ENCODE measurements at places on chromosomes 5 and 9.
A peak's percentile ranks its signal among the peaks of the same experiment; 100 is the strongest.

- DNase-seq: no peak
Measured at GRCh38 chr9:33170464-33171415, 3.6 kb upstream of the B4GALT1 start.

DNA sequence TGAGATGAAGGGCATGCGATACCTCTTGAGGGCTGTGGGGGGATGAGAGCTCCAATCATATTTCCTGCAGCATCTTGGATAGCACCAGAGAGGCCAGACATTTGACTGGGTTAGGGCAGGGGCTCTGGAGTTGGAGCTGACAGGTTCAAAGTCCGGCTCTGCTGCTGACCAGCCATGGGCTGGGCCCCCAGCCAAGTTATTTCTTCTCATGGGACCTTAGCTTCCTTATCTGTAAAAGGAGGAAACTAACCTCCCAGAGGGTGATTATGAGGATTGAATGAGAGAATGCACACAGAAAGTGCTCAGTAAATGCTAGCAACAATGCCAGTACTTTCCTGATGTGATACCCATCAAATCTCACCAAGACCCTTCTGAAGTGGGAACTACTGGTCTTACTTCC is 65.2 kb upstream of the SLC25A51 start:
- no peak for DNase-seq

- no peak for DNase-seq
Measured at GRCh38 chr5:53180991-53181390, 71.4 kb upstream of the MOCS2 start.

DNA sequence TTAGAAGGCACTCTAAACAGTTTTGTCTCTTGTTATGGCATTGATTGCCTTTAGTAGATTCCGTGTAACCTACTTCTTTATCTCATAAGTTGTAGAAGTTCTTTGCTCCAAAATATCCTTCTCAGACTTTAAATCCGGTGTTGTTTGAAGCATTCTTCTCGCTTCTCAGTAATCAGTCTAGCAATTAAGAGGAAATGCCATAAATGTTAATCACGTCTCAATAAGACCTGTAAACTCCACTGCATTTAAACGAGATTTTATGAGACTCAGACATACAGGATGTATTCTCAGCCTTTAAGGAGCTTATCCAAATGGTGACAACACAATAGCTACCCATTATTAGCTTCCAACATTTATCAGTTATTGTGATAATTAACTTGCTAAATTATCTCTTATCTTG is 7.7 kb upstream of the C5 start:
- no peak for DNase-seq

- DNase-seq: no peak
Measured at GRCh38 chr9:86637515-86637914, 283.3 kb upstream of the TUT7 start.

DNA sequence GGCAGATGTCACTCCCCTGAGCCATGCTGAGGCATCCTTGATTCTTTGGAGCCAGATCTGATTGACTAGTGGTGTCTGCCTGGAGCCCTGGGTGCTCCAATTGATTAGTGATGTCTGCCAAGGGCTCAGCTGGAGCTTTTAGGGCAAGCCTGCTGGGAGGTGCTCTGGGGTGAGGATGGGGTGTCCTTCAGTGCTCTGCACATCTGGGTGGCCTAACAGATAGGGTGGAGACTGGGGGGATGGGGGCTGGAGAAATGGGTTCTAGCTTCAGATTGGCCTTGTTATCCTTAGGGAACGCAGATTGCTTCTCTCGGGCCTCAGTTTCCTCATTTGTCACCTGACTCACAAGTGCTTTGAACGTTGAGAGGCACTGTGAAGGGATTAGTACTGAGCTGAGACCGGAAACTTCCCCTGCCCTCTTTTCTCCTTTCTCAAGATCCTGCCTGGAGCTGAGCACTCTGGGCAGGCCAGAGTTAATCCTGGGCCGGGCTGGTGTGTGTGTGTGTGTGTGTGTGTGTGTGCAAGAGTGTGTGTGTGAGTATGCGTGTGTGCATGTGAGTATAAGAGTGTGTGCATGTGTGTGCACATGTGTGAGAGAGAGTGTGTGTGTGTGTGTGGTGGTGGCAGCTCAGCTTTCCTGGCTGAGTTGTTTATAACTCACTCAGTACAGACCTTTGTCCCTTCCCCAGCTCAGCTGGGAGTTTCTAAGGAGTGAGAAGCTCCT is 5.6 kb upstream of the IER5L start:
- DNase-seq: no peak

GRCh38 chr9:114223564-114224246 is 68.4 kb downstream of the COL27A1 start:
- DNase-seq: no peak

- no peak for DNase-seq
Measured at GRCh38 chr5:32673272-32673671, 37.8 kb upstream of the NPR3 start.

GRCh38 chr5:144024545-144024944 is 145.9 kb downstream of the YIPF5 start:
- DNase-seq: no peak

- no peak for DNase-seq
Measured at GRCh38 chr5:121693864-121694263, 157.8 kb upstream of the FTMT start.

DNA sequence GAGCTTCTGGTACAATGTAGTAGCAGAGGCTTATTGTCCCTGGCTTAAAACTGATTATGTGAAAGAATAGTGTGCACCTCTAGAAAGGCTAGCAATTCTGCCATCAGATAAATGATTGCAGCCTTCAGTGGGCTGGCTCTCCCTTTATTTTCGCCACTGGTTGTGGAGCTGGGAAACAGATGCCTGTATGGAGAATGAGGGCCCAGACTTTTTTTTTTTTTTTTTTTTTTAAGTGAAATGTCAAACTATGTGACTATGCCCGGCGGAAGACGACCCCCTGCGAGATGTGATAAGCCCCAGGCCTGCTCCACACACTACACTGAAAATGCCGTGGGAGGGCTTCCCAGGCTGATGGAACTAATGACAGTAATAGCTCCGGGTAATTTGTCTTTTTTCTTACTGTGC is 28.7 kb downstream of the ISL1 start:
- DNase-seq: no peak

DNA sequence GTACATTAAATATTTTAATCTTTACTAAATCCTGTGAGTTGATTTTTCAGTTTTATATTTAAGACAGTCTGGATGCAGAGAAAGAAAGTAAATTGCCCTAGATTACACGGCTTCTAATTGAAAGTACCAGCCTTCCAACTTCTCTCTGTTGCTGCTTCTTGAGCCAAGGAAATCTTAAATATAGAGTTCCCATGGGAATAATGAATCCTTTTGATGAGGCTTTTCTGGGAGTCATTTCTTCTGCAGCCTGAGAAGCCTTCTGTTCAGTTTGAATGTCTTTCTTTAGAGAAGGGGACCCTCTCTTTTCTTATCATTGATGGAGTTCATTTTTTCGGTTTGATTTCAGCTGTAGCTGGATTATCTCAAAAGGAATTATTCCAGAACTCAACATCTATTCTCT is 317.3 kb upstream of the PTPRD start:
- DNase-seq: no peak

GRCh38 chr9:135468854-135469521 is 10.6 kb upstream of the PPP1R26 start:
- DNase-seq: no peak

DNA sequence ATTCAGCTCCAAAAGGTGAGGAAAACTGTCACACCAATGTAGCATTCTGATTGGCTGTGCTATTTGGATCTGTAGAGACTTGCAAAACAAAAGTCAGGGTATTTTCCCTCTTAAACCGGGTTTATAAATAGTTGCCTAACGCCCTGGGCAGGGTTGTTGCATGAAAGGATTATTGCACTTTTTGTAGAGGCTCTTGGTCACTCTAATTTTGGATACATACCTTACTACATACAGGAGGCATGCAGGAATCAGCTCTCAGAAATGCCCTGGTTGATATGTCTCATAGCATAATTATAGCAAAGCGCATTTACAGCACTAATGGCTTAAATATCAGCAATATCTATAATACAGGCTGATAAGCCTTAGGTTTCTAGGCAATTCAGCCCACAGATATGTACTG is 200.0 kb upstream of the GDNF start:
- no peak for DNase-seq

DNA sequence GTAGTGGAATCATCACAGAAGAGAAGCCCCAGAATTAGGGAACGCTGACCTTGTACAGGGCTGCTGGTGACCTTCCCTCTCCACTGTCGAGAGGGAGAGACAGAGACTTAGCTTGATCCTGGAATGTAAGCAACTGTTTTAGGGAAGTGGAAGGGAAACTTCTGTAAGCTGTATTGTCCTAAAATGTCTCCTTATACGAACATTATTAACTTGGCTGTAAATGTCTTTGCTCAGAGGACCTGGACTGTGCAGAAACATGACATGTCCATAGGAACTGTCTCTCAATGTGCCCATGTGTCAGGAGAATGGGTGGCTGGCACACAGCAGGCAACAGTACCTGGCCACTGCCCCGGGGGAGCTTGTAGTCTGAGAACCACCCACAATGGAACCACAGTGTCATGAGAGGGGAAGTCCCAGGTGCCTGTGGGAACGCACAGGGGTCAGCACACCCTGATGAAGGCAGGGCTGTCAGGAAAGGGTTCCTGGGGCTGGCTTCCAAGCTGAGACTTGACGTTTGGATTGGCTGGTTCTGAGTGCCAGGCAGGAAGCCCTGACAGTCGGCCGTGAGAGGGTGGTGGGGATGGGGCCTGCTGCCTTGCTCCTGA is 34.0 kb downstream of the DAP start:
- peak; percentile 68 for DNase-seq

- no peak for DNase-seq
Measured at GRCh38 chr5:109483395-109483971, 73.7 kb upstream of the PJA2 start.

DNA sequence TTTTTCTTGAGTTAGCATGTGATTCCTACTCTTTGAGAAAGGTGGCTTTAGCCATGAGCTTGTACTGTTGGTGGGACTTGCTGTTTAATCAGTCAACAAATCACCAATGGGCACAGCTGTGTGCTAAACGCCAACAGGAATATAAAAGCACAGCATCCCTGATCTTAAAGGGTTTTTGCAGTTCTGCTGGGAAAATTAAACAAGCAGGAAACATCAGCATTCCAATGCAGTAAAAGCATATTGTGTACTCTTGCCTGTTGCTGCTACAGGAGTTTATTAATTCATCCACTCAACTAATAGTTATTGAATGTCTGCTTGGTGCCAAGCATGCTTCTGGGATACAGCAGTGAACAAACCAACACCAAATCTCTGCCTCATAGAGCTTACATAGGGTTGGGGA is 27.4 kb upstream of the F2RL1 start:
- no peak for DNase-seq

- peak; percentile 52 for DNase-seq
Measured at GRCh38 chr5:38556599-38557307, at the start of gene LIFR. Gene LIFR (minus strand): TSS chr5:38556646. CDS start chr5:38530647, 25,999 bp downstream.

- peak; percentile 91 for DNase-seq
Measured at GRCh38 chr5:154405078-154405792, 40.6 kb upstream of the SAP30L start.

GRCh38 chr9:121786998-121787422 is 135.6 kb downstream of the DAB2IP start:
- no peak for DNase-seq

DNA sequence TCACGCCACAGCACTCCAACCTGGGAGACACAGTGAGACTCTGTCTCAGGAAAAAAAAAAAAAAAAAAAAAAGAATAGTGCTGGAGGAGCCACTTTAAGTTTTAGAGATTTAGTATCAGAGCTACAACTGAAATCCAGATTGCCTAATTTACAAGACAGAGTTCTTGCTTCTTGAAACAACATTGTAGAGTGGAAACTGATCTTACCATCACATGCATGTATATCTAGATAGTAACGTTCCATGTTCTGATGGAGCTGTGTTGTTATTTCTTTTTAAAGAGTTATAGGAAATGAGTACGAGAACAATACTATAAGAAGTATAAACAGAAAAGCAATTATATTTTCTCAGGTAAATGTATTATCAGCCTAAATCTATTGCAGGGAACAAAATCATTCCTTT is 48.9 kb downstream of the TBCA start:
- no peak for DNase-seq

DNA sequence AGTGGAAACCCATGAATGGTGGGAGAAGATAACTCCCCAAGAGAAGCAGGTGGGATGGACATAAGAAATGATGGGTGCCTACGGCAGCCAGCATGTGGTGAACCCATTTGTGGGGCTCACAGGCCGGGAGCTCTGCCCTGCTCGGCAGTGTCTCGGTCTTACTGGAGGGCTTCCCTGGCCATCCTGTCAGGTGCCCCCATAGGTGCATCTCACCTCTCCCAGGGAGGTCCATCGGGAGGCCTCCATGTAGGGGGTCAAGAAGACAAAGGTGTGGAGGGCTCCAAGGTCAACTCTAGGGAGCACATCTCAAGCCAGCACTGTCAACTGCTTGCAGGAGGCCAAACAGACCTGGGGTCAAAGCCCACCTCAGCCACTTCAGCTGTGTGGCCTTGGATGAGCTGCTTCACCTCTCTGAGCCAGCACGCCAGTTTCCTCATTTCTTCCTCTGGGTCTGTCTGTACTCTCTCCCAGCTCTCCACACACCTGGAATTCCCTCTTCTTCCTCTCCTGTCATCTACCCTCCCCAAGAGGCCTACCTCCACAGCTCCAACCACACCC is 10.5 kb upstream of the ADGRD2 start:
- no peak for DNase-seq

DNA sequence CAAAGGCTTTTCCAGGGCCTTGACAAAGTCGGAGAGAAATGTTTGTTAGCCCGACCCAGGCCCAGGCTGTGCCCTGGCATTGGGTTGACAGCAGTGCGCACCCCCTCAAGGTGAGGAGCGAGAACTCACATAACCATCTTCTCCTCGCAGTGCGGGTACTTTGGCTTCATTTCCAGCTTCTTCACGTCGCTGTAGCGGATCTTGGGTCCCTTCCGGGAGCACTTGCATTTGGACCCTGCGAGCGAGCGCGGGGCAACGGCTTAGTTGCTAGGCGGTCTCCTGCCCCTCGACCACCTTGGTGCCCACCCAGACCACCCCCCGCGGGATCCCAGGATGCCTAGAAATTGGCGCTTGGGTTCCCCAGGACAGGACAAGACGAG is 496 bp downstream of the CXCL14 start:
- no peak for DNase-seq

DNA sequence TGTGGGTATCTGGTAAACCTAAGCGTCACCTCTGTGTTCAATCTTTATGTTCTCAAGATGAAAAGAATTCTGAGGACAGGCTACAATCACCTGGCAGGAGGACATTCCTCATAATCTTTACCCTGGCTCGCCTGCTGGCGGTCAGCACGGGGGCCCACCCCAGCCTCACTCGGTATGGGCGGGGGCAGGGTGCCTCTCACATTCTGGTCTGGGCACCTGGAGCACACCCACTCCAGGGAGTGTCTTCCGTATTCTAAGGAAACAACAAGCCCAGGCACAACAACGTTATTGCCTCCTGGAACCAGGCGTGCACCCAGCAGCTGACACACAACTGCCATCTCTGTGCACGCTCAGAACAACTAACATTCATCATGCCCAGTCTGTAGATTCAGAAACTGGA is 179.8 kb downstream of the ROR2 start:
- no peak for DNase-seq

DNA sequence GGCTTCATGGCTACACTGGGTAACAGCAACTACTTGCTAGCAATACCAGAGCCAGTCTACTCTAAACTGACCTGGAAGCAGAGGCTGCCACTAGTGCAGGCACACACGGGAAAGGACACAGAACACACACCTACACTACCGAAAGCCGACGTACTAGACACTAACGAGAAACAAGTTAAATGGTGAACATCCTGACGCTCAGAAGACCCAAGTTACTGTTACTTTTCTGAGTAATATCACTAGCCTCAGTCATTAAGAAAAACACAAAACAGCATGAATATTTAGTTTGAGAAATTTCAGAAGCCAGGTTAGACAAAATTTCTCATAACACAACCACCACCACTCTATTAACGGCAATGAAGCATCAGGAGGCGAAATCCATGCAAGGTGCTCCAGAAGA is 44.5 kb downstream of the CAMSAP1 start:
- no peak for DNase-seq
